D721Med (cell line): ENCODE measurements at places on chromosomes 4 and X.

DNA sequence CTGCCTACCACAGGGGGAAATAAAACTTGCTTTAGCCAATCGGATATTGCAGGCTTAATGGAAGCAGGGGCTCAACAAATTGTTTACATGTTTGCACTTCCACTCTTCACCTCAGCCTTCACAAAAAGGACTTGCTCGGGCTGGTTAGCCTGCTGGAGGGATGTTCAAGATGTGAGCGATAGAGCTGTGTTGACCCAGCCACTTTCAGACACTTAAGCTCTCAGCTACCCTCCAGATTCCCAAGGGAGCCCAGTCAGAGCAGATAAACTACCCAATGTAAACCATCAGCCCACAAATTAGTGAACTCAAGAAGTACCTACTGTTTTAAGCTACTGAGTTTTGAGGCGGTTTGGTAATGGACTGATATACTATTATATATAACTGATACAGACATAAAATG is 508.4 kb upstream of the FTHL17 start:
- no peak for DNase-seq

GRCh38 chr4:70760662-70761061 is 38.9 kb downstream of the RUFY3 start:
- no peak for DNase-seq

- no peak for DNase-seq
Observed at GRCh38 chr4:147644471-147644870, 27.3 kb downstream of the TMEM184C start.

- no peak for DNase-seq
Observed at GRCh38 chr4:1805493-1806222, 12.6 kb downstream of the FGFR3 start.

DNA sequence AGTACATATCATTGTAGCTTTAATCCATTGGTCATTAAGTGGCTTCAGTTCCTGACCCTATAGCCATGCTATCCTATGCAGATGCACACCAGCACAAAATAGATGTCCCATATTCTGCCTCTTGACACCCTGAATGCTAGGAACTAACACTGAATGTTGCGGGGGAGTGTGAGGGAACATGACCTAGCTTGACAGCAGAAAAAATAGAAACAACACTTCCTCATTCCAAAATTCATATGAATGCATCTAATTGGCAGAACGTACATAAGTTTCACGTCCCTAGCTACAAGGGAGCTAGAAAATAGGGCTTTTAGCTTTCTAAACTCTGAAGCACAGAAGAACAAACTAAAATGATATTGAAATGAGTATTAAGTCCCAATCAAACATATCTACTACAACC is 14.4 kb upstream of the DCAF8L1 start:
- no peak for DNase-seq

DNA sequence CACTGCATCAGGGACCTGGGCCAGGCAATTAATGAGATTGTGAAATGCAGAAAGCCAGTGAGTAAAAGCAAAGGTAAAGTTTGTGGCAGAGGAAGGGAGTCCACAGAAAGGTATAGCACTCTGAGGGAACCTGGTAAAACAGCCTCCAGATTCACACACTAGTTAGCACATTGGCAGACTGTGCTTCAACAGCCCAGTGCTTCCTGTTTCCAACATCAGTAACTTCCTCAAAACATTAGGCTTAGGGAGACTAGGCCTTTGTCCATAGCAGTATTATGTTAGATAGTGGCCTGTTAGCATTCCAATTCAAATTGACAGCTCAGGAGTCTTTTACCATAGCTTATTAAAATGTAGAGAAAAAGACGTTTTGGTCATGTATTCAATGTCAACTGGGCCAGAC is 582.6 kb upstream of the ACTRT1 start:
- no peak for DNase-seq

- no peak for DNase-seq
Observed at GRCh38 chrX:121320441-121320840, 273.0 kb downstream of the GLUD2 start.

DNA sequence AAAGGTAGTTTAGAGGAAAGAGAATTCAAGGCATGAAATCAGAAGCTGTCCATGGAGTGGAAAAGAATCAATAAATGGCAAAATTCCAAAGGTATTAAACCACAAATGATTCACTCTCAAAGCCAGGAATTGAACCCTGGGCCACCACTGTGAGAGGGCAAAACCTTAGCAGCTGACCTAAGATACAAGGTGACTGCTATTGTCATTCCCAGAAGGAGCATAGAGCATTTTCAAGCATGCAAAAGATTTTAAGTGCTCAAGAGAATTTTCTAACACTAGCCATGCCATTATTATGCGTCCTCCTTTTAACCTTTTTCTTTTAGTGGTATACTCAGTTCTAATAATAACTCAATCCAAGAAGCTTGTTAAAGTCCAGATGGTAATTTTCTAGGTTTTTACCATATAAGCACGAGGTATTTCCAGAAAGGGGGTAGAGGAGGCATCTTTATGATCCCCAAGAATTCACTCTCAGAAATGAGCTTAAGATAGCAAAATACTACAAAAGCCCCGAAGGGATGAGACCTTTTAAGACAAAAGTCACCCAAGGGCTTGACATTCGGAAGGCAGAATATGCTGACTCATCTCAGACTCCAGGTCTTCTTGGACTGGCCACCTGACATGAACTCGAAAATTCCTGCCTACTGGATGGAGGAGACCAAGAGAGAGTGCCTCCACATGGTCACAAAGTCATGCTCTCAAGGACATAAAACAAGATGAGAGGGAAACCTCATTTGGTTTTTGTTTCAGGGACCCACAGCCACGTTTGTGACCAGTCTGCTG is 13.8 kb upstream of the PAGE5 start:
- DNase-seq: no peak

- no peak for DNase-seq
Observed at GRCh38 chrX:41666251-41666650, 22.5 kb upstream of the GPR34 start.

DNA sequence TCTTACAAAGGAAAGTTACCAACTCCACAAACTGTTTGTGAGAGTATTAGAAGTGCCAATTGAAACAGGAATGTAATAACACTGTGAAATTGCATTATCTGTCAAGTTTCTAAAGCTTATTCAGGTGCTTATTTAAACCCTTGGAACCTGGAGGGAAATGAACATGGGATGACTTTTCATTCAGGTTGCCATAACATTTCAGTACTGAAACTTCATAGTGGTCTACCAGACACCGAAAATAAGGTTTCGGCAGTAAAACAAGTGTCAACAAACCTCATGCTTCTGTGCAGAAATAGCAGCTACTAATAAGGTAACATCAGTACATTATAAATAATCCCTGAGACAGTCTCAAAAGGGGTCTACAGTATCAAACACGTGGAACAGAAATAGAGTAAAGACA is 890.7 kb upstream of the INTU start:
- no peak for DNase-seq

- no peak for DNase-seq
Observed at GRCh38 chr4:105150503-105150902, 3.8 kb downstream of the TET2 start.

GRCh38 chr4:98662055-98662453 is 3.6 kb upstream of the TSPAN5 start:
- no peak for DNase-seq

- no peak for DNase-seq
Observed at GRCh38 chr4:19195696-19196095, 1056.0 kb upstream of the SLIT2 start.

DNA sequence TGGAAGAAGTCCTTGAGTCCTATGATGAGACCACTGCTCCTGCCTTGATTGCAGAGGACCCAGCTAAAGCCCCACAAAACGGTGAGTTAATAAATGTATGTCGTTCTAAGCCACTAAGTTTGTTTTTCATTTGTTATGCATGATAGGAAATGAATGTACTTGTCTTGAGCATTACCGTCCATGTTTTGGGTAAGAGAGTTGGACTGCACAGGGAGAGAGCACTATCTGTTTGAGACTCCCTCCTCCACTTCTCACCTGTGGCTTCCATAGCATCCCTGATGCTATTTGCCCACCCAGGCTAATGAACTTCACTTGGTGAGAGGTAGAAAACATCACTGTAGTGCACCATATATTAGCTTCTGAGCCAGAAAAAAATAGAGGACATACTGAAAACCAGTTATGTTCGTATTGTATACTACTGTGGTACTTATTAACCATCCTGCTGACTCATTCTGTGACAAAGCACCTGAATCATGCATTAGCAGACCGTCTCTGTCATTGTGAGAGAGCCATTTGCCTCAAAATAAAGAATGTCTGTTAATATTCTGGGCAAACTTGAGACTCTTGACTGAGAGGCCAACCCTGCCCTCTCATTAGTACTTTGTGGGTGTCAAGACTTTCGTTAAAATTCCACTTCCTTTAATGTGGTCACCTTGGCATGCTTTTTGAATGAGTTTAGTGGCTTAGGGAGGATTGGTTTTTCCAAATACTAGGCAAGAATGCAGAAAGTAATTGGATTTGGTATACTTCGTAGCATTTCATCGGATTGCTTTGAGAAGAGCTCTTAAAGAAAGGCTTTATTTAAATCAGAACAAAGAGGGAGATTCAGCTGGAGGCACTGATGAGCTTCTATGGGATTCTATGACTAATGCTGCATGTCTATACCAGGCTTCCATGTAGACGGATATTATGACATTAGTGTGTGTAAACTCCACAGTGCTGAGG is 99.3 kb upstream of the GRPR start:
- DNase-seq: no peak

DNA sequence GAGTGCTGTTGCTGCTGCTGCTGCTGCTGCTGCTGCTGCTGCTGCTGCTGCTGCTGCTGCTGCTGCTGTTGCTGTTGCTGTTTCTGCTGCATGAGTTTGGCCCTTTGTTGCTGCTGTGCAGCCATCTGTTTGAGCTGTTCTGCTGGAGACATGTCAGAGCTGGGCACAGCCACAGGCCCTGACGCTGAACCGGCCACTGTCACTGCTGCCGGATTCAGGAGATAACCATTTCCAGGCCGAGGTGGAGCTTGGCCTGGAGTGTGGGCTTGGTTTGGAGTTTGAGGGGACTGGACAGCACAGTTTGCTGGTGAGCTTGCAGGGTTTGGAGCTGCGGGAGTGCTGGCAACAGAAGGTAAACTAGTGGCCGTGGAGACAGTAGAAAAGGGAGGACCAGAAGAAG is 224.3 kb downstream of the MGST2 start:
- no peak for DNase-seq

GRCh38 chr4:145618210-145618931 is 814 bp upstream of the MMAA start:
- no peak for DNase-seq

DNA sequence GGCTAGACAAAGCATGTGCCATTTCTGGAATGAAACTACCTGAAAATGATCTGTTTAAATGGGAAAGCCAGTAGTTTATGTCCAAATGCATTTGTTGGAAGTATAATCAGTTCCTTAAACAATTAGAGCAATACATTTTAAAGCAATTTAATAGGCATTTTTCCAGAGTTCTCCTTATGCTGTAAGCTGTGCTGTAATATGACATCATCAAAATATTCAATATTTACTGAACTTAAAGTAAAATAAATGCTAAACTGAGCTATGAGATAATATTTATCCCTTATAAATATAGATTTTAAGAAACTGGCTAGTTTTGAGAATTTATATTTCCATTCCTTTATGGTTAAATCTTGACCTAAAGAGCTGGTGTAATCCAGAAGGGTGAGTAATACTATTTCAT is 7.9 kb downstream of the SLC4A4 start:
- DNase-seq: no peak

DNA sequence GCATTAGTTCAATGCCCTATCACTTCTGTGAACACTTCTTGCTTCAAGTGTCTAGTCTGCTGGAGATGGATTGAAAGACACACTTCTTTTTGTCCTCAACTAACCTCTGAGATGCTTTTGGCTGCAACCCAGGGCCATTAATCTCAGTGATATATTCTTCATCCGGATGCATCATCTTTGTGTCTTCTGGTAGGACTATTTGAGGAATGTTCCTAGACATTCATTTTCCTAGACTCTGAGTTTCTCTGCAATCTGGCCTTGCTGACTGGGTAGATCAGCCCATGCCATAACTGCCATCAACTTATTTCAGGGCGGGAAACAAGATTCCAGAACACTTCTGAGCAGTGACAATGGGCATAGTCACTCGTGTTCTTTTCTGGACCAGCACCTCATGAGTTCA is 329.4 kb downstream of the PDGFC start:
- DNase-seq: no peak

GRCh38 chr4:5322321-5322720 is 271.0 kb downstream of the STK32B start:
- no peak for DNase-seq

GRCh38 chr4:7498446-7499200 is 63.9 kb upstream of the PSAPL1 start:
- no peak for DNase-seq
